ENCODE measurements at places on chromosomes 6 and 20. TPM values are rescaled to one million over a fixed set of nuclear protein-coding genes. Genes with fewer than 3 reads are reported as not detected.
A peak's percentile ranks its signal among the peaks of the same experiment; 100 is the strongest.

GRCh38 chr6:27775796-27776184, 136.4 kb downstream of the OR2B2 start:
- no peak overlapping the region for H3K27ac ChIP-seq
- no peaks in the 10 kb centered on the region for H3K36me3 ChIP-seq
- peaks cover 10% of the 10 kb centered on the region for H3K27me3 ChIP-seq
- no peak for DNase-seq
- no peak overlapping the region for H3K4me3 ChIP-seq
- H3K4me1 ChIP-seq = peaks cover 24% of the 10 kb centered on the region

- no peak for DNase-seq
- H3K4me1 ChIP-seq = no peaks in the 10 kb centered on the region
- H3K27ac ChIP-seq = no peak overlapping the region
- H3K4me3 ChIP-seq = no peak overlapping the region
- no peaks in the 10 kb centered on the region for H3K27me3 ChIP-seq
Measured at GRCh38 chr20:59598625-59599310, 5.6 kb upstream of the PHACTR3 start.

GRCh38 chr6:4962905-4963304, 40.9 kb downstream of the RPP40 start:
- no peak overlapping the region for H3K4me3 ChIP-seq
- no peak overlapping the region for H3K27ac ChIP-seq
- H3K4me1 ChIP-seq = peaks cover 7% of the 10 kb centered on the region
- DNase-seq = no peak
- H3K36me3 ChIP-seq = no peaks in the 10 kb centered on the region

GRCh38 chr20:21102603-21103311, 3.4 kb downstream of the LINC00237 start:
- peaks cover 53% of the 10 kb centered on the region for H3K27me3 ChIP-seq
- H3K4me1 ChIP-seq = peaks cover 7% of the 10 kb centered on the region
- no peak for DNase-seq

GRCh38 chr6:1995636-1996035, 249.8 kb downstream of the GMDS start:
- peaks cover 4% of the 10 kb centered on the region for H3K27me3 ChIP-seq
- no peak for DNase-seq
- no peak overlapping the region for H3K4me3 ChIP-seq
- H3K27ac ChIP-seq = no peak overlapping the region

- no peaks in the 10 kb centered on the region for H3K36me3 ChIP-seq
- H3K4me1 ChIP-seq = peaks cover 47% of the 10 kb centered on the region
- H3K27me3 ChIP-seq = peaks cover 7% of the 10 kb centered on the region
- DNase-seq = no peak
- peak overlapping the region; percentile 88 for H3K4me3 ChIP-seq
- peak overlapping the region; percentile 94 for H3K27ac ChIP-seq
Measured at GRCh38 chr6:26104457-26105108, 17.4 kb downstream of the HFE start.

Gene TULP1
- total RNA-seq = not detected

Gene CD164
- 245 TPM for total RNA-seq

Gene ASIP
- total RNA-seq = not detected
